Ovary (tissue), 10 donors: ENCODE measurements at places on chromosomes 16 and 17.

GRCh38 chr17:78905541-78905940, 2.5 kb upstream of the CEP295NL start:
- no peak for DNase-seq

- DNase-seq, result no peak
Observed at GRCh38 chr16:2197765-2198164, 1.4 kb upstream of the CASKIN1 start.

GRCh38 chr16:3909791-3910583, 29.5 kb upstream of the CREBBP start:
- no peak for DNase-seq

- no peak for DNase-seq
Observed at GRCh38 chr16:19135201-19135842, 21.6 kb downstream of the ITPRIPL2 start.

DNA sequence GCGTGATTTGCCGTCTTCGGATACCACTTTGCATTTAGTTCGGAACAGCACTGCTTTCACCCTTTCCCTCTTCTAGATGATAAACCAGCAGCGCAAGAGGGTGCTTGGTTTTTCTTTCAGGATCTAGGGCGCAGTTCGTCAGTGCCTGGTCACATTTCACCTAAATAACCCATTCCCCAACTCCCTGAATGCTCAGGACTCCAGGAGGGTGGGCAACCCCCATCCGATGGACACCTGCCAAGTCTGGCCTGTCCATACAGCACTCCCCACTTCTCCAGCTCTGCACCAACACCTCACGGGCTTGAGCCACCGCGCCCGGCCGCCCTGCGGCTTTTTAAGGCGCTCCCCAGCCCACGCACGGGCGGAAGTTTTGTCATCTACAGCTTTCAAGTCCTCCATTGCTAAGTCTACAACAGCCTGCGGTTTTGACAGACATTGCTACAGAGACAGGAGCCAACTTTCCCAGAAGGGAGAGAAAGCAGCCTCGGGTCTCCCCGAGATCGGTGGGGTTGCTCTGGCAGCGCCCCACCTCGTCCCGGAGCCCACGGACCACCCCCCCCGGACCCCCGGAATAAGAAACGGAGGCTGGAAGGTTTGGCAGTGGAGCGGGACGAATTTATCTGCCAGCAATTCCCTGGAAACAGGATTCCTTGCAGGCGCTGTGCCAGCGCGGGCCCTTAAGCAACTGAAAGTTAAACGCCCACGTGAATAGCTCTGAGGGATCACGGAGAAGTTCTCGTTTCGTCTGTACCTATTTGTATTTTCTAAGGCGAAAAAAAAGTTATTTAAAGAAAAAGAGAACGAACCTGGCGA, 38.6 kb upstream of the SLFN13 start:
- peak; percentile 28 for DNase-seq

DNA sequence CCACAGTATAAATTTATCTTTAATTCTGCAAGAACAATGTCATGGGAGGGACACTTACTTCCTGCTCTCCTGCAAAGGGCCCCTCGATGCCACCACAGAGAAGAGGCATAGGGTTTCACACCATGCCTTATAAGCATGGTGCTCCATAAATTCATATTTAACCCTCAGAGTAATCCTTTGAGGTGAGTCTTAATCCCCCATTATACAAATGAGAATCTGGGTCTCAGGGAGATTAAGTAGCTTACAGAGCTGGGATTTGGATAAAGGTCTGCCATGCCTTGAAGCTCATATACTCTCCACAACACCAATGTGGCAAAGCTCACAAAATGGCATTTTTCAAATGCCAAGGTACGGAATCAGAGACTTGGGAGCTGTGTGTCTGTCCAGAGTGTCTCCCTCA, 268.5 kb upstream of the CCL2 start:
- no peak for DNase-seq

DNA sequence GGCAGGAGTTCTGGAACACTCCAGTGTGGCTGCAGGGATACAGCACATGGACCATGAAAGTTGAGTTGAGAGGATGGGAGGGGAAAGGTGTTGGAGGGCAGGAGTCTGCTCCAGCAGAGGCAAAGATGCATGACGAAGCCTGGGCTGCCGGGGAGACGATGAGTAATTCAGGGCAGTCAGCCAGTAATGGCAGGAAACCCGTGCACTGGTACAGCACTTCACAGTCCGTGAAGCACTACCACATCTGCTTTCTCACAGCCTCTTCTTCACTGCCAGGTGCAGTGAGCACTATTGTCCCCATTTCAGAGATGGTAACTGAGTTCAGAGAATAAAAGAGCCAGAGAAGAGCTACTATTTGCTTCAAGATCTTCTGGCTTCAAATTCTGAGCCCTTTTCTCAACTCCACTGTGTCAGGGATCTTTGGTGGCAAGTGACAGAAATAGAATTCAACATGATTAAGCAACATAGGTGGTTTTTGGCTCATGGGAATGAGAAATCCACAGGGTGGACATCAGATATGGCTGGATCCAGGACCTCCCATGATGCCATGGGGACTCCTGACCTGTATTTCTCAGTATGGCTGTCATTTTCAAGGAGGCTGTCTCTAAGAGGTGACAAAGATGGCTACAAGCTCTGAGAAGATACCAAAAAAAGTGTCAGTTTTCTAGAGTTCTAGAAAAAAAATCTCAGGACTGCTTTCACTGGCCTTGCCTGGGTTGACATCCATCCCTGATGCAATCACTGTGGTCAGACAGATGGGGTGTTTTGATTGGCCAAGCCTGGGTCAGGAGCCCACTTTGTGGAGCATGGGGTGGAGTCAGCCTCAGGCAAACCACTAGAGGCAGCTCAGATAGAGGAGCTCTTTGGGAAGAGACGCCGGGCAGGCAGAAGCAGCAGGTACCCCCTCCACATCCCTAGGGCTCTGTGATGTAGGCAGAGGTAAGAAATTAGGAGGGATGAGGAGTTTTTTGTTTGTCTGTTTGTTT, 24.7 kb downstream of the IL21R start:
- DNase-seq, result peak; percentile 4

DNA sequence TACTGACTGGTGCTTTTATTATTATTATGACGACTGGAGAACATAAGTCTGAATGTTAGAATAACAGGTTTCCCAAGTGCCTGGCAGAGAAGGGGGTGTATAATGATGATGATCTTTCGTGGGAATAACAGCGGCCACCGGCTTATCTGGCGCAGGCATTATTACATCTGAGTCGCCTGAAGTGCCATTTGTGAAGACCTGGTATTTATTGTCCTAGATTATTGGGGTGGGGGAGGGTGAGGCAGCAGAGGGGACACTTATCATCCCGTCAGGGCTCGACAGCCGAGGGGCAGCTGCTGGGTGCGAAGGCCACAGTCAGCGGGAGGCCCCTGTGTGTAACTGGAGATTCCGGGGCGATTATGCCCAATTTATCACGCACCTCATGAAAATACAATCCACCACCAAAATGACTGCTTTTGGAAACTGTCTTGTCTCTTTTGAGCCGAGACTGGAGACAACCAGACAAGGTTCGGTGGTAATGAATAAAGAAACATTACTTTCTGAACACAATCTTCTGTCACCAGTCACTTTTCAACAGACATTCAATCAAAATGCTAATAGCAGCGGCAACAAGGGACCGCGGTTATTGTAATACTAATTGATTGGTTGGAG, 199.3 kb downstream of the CCDC182 start:
- DNase-seq, result no peak

- DNase-seq, result no peak
Observed at GRCh38 chr17:43953746-43954145, at the start of gene PYY. PYY (minus strand) TSS chr17:43953940; CDS start chr17:43953483, 457 bp downstream.
